ENCODE measurements at places on chromosomes 3 and 15.

- DNase-seq: no peak
Measured at GRCh38 chr15:61137105-61137792, 91.9 kb downstream of the RORA start.

DNA sequence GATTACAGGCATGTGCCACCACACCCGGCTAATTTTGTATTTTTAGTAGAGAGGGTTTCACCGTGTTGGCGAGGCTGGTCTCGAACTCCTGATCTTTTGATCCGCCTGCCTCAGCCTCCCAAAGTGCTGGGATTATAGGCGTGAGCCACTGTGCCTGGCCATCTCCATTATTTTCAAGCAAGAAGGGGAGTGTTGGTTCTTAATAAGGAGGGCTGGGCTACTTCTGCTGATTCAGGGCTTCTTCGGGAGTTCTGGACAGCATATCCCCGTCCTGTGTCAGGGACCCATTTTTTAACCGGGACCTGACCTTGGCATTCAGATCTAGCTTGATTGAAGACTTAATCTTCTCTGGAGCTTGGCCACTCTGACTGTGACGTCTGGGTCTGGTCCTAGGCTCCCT, 74.1 kb upstream of the SYN2 start:
- DNase-seq: no peak

GRCh38 chr3:134428401-134428800, 54.2 kb upstream of the AMOTL2 start:
- DNase-seq: no peak

DNA sequence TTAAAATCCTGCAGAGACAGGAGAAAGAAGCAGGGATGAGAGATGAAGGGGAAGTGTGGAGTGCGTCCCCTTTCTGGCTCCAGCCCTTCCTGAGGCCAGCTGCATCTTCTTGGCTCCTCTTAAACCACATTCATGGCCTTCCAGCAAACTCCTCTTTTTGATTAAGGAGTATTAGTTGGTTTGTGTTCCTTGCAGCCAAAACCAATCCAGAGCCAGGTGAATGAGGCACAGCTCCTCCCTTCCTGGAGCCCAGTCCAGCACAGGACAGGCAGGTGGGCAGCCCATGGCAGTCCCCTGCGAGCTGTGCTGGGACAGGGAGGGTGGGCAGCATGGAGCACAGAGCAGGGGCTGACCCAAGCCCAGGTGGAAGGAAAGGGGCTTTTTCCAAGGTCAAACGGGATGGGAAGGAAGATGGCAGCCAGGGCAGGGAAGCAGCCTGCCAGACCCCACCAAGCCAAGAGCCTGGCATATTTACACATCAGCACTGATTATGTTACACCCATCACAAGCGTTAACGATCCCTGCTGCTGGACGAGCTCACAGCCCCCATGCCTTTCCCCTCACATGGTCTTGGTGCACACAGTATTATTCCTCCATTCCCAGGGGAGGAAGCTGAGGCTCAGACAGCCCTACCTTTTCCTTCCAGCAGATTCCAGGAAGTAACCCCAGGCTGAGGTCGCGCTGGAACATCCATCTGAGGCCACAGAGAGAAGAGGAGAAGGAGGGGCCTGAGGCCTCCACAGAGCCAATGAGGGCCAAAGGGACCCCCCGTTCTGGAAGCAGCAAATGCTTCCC, 175.6 kb downstream of the SMAD6 start:
- no peak for DNase-seq

GRCh38 chr3:40979962-40980361, 219.3 kb upstream of the CTNNB1 start:
- no peak for DNase-seq

GRCh38 chr3:181933052-181933618, 221.4 kb downstream of the SOX2 start:
- no peak for DNase-seq

GRCh38 chr3:143001034-143001368, 369 bp upstream of the U2SURP start:
- DNase-seq: no peak

- DNase-seq: peak; percentile 38
Measured at GRCh38 chr3:24678421-24678865, 183.8 kb upstream of the THRB start.

- DNase-seq: no peak
Measured at GRCh38 chr3:62718515-62719320, 156.5 kb downstream of the CADPS start.

- no peak for DNase-seq
Measured at GRCh38 chr15:80483725-80484161, 79.6 kb downstream of the ARNT2 start.

DNA sequence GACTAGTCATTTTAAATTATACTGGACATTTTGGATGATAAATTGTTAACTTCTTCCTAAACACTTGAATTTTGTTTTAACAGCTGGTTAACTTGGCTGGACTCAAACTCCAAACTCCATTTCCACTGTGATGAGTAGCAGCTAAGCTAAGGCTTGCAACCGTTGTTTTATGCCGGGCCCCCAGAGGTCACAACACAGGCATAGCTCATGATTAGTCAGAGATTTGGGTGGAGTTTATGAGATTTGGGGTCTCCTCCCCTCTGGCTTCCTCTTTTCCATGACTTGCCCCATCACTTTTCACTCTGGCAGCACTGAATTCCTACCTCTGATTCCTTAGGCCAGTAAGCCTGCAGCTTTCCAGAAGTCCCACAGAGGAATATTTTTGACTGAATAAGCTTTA, 12.8 kb downstream of the THAP10 start:
- no peak for DNase-seq

DNA sequence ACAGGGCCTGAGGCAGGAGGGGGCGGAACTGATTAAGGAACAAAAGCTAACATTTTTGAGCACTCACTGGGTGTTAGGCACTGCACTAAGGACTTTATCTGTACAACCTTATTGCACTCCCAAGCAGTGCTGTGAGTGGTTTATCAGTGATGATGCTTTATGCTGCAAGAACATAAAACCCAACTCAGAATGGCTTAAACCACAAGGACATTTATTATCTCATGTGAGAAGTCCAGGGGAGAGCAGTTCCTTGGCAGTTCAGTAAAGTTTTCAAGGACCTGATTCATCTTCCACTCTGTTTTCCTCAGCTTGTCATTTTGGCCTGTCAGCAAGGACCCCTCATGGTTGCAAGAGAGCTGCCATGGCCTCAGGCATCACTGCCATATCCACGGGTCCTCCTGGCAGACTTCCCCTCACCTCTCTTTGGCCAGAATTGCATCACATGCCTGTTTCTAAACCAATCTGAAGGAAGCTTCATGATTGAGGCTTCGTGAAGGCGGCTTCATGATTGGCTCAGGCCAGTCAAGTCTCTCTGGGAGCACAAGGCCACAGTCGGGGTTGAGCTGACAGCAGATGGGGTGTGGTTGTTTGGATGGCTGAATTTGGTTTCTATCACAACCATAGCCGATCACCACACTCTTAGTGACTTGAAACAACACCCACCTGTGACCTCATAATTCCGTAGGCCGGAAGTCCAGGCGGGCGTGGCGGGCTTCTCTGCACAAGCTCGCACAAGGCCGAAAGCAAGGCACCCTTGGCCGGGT, 15.8 kb downstream of the EFCC1 start:
- DNase-seq: no peak

- DNase-seq: no peak
Measured at GRCh38 chr3:171177056-171177455, 150.5 kb upstream of the SLC2A2 start.

GRCh38 chr3:31890742-31891469, 90.2 kb downstream of the OSBPL10 start:
- no peak for DNase-seq

GRCh38 chr3:7684182-7684715, 817.4 kb upstream of the LMCD1 start:
- DNase-seq: no peak

GRCh38 chr15:98000249-98001203, 40.0 kb downstream of the ARRDC4 start:
- DNase-seq: peak; percentile 61

DNA sequence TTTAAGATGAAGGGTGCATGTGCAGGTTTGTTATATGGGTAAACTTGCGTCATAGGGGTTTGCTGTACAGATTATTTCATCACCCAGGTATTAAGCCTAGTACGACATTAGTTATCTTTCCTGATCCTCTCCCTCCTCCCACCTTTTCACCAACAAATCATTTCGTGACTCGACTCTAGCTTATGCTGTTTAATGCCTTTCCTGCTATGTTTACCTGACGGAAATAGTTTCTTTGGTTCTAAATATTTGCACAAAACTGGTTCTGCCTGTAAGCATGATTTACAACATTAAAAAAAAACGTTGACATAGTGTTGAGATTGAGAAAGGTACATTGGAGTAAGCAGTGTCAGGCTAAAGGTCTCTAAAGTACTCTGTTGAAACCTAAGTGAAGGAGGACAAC, 2.4 kb downstream of the GNL3 start:
- no peak for DNase-seq

DNA sequence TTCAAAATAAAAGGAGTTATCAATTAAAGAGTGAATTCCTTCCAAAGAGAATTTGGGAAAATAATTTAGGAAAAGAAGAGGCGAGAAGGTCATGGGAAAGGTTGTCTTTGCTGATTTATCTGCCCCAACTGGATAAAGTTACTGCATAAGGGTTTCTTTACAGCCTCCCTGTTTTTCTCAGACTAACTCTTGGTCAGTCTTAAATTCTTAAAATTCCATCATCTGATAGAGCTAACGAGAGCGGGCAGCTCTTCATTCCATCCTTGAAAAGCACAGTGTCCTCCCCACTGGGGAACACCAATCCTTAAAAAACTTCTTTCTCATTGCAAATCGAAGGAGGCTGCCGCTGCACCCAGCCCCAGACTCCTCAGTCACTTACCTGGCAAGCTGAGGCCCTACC, 107.2 kb downstream of the PGPEP1L start:
- DNase-seq: no peak

DNA sequence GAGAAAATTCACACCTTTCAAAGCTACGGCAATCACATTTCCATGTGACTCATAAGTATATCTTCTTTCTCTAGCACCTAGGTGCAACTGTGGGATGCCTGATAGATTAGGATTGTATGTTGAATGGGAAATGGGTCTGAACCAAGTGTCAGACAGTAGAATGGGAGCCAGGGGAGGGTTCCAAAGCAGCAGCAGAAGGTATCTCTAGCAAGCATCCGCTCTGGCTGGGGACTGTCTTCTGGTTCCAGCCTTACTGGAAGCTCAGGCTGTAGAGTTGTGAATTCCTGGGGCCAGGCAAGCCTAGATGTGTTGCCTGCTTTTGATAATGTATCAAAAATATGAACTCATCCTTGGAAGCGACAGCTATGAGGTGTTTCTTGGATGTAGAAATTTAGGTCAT, 2.1 kb upstream of the CHL1 start:
- DNase-seq: no peak

DNA sequence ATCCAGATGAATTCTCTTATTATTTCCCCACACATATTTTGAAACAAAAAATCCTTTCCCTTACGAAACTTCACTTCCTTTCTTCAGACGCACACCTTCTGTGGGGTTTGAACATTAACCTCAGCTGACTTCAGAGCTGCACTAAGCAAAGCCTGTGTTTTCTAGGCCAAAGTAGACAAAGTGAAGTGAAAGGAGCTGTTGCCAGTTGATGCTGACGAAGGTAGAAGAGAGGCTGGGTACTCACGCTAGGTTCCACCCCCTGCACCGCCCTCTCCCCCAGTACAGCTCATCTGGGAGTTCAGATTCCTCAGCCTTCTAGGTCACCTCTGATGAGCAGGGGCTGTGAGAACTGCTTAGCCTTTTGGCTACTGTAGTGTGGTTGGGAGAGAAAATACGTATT, 24.1 kb downstream of the DUT start:
- DNase-seq: peak; percentile 14

- DNase-seq: no peak
Measured at GRCh38 chr3:72180405-72180804, 395.5 kb upstream of the PROK2 start.

- no peak for DNase-seq
Measured at GRCh38 chr3:70992562-70993204, 590.8 kb downstream of the FOXP1 start.

DNA sequence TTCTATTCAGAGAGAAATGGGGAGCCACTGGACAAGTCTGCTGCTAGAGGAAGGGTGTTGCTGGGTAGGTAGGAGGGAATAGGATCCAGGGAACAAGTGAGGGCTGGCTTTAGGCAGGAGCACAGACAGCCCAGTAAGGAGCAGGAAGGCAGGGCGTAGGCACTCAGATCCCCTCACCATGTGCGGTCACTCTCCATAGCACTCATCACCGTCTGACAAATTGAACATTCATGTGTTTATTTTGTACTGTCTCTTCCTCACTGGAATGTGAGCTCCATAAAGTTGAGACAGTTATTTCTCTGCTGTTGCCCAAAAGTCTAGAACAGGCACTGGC, 24.2 kb upstream of the LRRC34 start:
- no peak for DNase-seq

GRCh38 chr3:50605901-50606326, 5.7 kb downstream of the CISH start:
- DNase-seq: no peak

DNA sequence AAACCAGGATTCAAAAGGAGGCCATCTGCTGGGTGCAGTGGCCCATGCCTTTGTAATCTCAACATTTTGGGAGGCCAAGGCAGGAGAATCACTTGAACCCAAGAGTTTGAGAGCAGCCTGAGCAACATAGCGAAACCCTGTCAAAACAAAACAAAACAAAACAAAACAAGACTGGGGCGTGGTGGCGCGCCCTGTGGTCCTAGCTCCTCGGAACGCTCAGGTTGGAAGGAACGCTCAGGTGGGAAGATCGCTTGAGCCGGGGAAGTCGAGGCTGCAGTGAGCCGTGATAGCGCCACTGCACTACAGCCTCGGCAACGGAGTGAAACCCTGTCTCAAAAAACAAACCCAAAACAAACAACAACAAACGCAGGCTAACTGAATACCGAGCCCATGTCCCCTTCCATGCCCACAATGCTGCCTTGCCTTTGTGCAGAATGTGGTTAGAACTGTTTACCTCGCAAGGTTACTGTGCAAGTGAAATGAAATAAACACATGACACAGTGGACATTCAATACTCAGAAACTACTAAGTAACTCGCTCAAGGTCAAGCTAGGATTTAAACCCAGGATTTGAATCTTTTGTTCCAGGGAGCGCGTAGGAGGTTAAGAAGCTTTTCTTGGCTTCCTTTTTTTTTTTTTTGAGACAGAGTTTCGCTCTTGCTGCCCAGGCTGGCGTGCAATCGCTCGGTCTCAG, 766 bp upstream of the EMC4 start:
- no peak for DNase-seq

- no peak for DNase-seq
Measured at GRCh38 chr15:85742186-85742821, 52.4 kb downstream of the KLHL25 start.

GRCh38 chr3:108287146-108287545, 9.2 kb upstream of the HHLA2 start:
- no peak for DNase-seq

GRCh38 chr15:89893027-89893426, 767 bp downstream of the AP3S2 start:
- DNase-seq: no peak
